Left forelimb (tissue), 1 donor: ENCODE measurements at places on chromosomes 5 and 9.

DNA sequence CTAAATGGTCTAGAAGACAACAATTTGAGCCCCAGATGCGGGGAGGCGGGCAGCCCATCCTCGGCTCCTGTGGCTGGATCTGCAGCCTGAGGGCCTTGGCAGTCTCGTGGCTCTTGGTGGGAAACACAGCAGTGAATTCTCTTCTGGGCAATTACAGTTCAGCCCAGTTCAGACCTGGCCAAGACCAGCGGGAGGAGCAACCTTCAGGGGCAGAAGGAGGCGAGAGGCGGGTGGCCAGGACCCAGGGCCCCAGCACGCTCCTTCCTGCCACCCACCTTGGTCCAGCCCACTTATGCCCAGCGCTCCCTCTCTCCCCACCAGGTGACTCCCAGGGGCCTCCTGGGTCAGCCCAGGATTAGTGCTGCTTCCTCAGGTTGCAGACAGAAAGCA is 7.8 kb downstream of the MYMK start:
- no peak for DNase-seq

- no peak for DNase-seq
Observed at GRCh38 chr9:89410641-89411350, 87.1 kb downstream of the SEMA4D start.

DNA sequence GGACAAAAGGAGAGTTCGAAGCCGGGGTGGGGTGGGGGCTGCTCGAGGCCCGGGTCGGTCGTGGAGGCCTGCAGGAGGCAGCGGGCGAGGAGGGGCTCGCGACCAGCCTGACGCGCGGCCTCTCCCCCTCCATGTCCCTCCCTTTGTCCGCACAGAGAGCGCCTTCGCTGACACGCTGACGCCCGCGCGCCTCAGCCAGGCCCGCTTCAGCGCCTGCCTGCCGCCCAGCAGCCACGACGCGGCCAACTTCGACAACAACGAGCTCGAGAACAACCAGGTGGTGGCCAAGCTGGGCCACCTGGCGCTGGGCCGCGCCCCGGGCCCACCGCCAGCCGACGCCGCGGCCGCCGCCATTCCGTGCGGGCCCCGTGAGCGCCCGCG is 42.2 kb downstream of the NEURL1B start:
- no peak for DNase-seq

- DNase-seq = no peak
Observed at GRCh38 chr5:160083501-160083900, 35.7 kb downstream of the PWWP2A start.

GRCh38 chr9:137095664-137096517 is 9.1 kb downstream of the MAN1B1 start:
- DNase-seq = no peak

GRCh38 chr9:17135295-17136160 is 688 bp downstream of the CNTLN start:
- peak; percentile 82 for DNase-seq

- no peak for DNase-seq
Observed at GRCh38 chr9:124228516-124228915, 29.2 kb upstream of the NEK6 start.

DNA sequence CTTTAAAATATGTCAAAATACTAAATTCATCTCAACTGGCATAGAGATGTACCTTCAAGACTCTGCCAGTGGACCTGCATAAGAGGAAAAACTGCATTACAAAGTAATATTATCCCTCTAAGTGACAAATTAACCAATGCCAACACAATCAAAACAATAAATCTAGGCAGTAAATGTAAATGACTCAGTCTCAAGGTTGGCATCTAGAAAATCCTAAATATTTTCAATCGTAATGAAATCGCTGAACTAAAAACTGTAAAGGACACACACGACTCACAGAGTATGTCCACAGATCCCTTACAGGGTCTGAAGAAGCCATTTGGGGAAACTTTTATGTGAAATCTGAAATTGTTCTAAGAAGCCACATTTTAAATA is 31.2 kb downstream of the ERMP1 start:
- DNase-seq = no peak

DNA sequence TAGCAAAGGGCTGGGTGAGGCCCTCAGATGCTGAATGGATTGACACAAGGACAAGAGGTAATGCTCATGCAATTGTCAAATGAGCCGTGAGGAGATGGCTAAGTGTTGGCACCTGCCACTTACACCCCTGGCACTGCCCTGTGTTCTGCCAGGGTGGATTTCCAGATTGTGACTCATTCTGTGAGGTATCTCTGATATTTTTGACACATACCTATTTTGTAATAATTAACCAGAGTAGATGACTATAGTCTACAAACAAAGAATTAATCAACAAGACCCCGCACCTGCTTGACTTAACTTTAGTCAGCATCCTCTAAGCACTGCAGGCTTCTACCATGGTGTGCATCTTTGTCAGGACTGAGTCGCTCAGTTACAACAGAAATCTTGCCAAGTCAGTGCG is 200.8 kb downstream of the DIRAS2 start:
- DNase-seq = no peak

GRCh38 chr9:134405527-134405926 is 79.3 kb downstream of the RXRA start:
- no peak for DNase-seq

- peak; percentile 85 for DNase-seq
Observed at GRCh38 chr9:110579034-110579861, at the start of gene SVEP1. Gene SVEP1 (minus strand): TSS chr9:110579741. CDS start chr9:110579543, 198 bp downstream.

DNA sequence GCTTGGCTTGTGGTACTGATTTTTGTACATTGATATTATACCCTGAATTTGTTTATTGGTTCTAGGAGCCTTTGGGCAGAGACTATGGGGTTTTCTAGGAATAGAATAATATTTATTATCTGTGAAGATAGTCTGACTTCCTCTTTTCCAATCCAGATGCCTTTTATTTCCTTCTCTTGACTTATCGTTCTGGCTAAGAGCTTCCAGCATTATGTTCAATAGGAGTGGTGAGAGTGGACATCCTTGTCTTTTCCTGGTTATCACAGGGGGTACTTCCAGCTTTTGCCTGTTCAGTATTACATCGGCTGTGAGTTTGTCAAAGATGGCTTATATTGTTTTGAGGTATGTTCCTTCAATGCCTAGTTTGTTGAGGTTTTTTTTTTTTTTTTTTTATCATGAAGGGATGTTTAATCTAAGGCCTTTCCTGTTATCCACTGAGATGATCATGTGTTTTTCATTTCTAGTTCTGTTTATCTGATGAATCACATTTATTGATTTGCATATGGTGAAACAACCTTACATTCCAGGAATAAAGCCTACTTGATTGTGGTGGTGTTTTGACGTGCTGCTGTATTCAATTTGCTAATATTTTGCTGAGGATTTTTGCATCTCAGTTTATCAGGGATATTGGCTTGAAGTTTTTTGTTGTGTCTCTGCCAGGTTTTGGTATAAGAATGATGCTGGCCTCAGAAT is 77.5 kb downstream of the CERT1 start:
- no peak for DNase-seq

DNA sequence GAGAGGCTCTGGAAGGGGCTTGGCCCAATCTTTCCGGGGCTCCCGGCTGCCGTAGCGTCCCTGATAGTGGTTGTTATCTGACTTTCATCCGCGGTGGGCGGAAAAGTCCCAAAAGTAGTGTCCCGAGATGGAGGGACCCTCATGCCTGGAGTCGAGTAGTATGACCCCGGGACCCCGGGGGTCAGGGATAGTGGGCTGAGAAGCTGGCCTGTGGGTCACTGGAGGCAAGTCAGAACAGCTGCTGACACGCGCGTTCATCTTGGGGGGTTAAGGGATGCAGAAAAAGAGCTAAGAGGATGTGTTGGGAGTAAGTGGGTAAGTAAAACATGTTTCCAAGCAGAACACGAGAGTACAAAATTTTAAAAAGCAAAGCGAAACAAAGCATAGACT is 123.4 kb downstream of the TMEM161B start:
- DNase-seq = no peak

GRCh38 chr5:161539016-161539415 is 7.5 kb downstream of the GABRB2 start:
- DNase-seq = no peak

DNA sequence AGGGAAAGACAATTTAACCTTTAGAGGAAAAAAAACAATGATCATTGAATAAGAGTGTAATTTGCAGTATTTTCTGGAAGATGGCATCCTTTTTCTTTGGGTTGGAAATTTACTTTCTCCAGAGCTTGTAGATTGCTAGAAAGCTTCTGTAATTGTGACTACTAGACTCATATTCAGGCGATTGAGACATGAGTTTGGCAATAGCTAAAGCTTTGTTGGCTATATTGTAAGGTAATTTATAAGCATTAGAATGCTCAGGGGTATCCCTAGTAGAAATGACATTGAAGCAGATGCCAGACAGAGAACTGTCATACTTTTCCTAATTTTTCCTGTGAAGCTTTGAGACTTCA is 115.3 kb downstream of the UNC13B start:
- DNase-seq = no peak

DNA sequence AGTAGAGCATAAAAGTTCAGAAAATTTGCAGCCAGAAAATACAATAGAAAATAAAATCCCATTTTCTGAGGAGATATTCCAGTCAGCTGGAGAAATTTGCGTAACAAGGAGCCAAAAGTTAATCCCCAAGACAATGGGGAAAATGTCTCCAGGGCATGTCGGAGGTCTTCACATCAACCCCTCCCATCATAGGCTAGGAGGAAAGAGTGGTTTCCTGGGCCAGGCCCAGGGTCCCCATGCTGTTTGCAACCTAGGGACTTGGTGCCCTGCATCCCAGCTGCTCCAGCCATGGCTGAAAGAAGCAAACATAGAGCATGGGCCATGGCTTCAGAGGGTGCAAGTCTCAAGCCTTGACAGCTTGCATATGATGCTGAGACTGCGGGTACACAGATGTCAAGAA is 255.0 kb downstream of the DTWD2 start:
- no peak for DNase-seq

GRCh38 chr5:175603987-175604739 is 53.7 kb upstream of the HRH2 start:
- DNase-seq = no peak

GRCh38 chr9:102483651-102484050 is 511.5 kb upstream of the CYLC2 start:
- no peak for DNase-seq
